CD4-positive, alpha-beta memory T cell (primary cell): ENCODE measurements at places on chromosomes 3 and 15. TPM values are rescaled to one million over a fixed set of nuclear protein-coding genes. Genes with fewer than 3 reads are reported as not detected.

The USP8 gene
- 68.9 TPM for total RNA-seq

The GOLGA6L4 gene
- 2.9 TPM for total RNA-seq

GRCh38 chr3:10757821-10758130, 58.3 kb upstream of the SLC6A11 start:
- no peak for DNase-seq

The GOLIM4 gene
- total RNA-seq: 0.25 TPM

GRCh38 chr3:193656878-193657282, 63.9 kb downstream of the OPA1 start:
- DNase-seq: no peak

The ATR gene
- total RNA-seq: 42.3 TPM

The ANKRD34C gene
- not detected for total RNA-seq

DNA sequence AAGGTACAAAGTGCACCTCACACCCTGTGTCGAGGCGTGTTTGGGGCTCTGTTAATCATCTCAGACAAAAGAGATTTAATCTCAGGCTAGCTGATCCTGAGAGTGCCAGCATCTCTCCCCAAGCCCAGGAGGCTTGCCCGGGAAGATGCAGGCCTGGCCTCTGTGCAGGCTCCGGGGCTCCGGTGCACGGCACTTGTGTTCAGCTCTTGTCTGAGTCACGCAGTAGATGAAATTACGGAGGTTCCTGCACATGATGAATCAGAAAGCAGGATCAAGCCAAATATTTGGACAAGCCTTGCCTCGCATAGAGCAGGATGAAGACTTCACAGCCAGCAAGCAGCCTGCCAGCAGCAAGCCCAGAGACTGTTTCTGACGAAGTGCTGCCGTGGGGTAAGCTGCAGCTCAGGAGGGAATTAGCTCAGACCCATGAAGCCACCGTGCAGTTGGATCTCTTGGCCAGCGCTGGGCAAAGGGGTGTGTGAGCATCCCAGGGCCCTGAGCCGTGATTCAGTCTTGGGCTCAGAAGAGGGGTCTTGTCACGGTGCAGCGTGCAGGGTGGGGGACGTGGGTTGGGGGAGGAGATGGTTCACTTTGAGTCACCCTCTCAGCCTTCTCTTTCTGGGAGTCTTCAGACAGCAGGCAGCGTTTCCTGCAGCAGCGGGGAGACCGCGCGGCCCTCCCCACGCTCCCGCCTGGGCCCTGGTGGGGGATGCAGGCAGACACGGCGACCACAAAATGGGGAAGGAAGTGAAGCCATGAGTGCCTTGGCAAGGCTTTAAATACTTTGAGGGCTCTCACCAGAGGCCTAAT, 89.2 kb upstream of the MEF2A start:
- DNase-seq: no peak

GRCh38 chr15:51883271-51883837, 53.9 kb downstream of the TMOD3 start:
- no peak for DNase-seq

- DNase-seq: no peak
These were observed 29.2 kb downstream of the HACL1 start for GRCh38 chr3:15572138-15572537.

GRCh38 chr3:38646630-38647029, 2.9 kb downstream of the SCN5A start:
- DNase-seq: no peak

GRCh38 chr3:51966922-51967383, 301 bp downstream of the PCBP4 start:
- DNase-seq: peak; percentile 27

DNA sequence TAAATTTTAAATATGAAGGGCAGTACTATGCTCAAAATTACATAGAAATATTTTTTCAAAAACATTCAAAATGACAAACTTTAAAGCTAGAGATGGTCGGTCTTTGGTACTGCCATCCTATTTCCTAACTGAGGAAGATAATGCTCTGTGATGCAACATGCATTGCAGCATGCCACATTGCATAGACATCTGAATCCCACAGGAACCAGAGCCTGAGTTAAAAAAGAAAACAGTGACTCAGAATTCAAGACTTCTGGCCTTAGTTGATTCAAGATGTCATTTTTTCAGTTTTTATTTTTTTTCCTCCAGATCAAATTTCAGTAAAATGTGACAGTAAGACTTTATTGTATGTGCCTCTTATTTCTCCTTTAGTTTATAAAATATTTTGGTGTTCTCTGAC, 33.1 kb downstream of the TP63 start:
- DNase-seq: no peak

DNA sequence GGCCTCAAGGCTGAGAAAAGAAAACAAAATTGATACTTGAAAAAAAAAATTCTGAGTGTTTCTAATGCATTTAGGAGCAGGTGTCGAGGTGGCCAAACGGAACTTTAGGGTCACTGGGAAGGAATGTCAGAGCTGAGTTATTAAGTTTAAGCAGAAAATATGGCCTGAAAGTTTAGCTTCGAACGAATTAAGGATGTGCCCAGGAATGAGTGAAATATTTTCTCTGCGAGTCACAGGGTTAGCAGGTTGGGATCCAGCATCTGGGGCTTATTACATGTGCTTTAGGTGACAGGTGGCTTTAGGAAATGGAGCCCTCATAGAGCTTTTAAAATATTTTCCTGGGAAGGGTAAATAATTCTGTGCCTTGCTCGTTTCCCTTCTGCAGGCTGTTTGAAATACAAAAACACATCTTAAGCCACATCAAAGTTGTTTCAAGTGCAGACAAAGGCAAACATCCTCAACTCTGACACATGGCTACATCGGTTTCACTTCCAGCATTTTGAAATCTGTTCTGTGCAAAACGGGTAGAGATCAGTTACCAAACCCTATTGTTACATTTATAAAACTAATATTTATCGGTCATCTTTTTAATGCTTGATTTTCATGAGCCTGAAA, 143.1 kb upstream of the ARRDC4 start:
- no peak for DNase-seq

DNA sequence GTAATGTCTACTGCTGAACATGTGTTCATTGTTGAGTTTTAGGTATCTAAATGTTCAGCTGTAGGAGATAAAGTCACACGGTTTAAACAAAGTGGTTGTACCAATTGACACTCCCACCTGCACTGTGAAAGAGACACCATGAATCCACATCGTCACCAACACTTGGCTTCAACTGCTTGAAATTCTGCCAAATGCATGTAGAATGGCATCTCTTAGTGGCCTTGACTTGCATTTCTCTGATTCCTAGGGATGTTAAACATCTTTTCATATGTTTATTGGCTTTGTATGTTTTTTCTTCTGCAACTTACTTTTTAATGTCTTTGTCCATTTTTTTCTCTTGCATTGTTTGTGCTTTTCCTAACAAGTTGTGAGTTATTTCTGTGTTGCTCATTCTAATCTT, 43.4 kb downstream of the RPLP1 start:
- DNase-seq: no peak

- no peak for DNase-seq
These were observed 853 bp downstream of the TCAIM start for GRCh38 chr3:44339181-44340057.

DNA sequence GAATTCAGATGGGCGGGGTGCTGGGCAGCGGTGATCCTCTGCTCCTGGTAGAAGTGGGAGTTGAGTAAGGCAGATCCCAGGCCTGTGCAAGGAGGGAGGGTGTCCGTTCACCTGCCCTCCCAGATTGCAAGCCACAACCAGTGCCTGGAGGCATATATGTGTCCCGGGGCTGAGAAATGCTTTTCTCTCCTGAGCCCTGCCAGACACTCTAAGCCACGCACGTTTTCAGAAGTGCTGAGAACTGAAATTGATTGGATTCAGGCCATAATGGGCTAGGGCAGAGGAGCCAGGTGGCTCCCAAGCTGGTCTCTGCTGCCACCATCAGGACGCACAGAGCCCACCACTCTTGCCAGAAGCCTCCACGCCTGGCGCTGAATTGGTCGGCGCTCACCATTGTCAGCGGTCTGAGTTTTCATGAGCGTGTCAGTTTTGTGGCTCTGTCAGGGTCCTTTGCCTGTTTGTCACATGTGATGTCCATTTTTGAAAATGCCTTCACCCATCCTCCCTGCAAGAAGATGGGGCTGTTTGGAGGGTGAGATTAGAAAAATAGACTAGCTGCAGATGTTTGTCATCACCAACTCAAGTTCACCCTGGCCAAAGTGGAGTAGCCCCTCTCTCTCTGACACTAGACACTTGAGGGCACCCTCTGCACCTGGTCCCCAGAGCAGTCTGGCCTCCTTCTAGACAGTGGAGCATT, 15.4 kb upstream of the BFSP2 start:
- no peak for DNase-seq

GRCh38 chr3:44337248-44337785, 1.2 kb upstream of the TCAIM start:
- no peak for DNase-seq

DNA sequence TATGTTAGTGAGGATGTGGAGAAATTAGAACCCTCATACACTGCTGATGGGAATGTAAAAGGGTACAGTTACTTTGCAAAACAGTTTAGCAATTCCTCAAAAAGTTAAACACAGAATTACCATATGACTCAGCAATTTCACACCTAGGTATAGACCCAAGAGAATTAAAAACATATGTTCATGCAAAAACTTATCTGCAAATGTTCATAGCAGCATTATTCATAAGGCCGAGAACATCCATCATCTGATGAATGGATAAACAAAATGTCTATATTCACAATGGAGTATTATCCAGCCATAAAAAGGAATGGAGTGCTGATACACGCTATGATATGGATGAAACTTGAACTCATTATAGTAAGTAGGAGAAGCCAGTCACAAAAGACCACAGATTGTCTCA, 10.3 kb downstream of the SEC13 start:
- no peak for DNase-seq

DNA sequence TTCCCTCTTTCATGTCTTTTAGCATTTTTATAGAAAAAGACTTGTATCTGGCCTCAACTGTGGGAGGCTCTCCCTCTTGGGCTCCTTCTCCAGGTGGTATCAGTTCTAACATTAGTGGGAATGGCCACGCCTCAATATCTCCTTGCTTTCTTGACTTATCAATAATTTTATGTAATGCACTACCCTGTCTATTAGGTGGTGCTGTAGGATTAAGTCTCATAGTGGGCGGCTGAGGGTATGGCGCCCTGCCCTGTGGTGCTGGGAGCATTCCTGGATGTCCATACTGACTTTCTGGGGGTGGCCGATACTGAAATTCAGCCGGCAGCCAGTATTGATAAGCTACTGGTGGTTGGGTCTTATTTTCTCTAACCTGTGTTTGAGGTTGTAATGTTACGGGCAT, 8.7 kb upstream of the RPUSD3 start:
- DNase-seq: no peak

- DNase-seq: no peak
These were observed 774 bp downstream of the IMP3 start for GRCh38 chr15:75639191-75639708.

The ARGFX gene
- not detected for total RNA-seq

- no peak for DNase-seq
These were observed 80.8 kb downstream of the KCNH8 start for GRCh38 chr3:19229086-19229485.

- DNase-seq: no peak
These were observed 92.6 kb downstream of the ALDH1A2 start for GRCh38 chr15:57972864-57973263.

The SEMA4B gene
- 23.0 TPM for total RNA-seq

GRCh38 chr3:71227270-71227661, 356.3 kb downstream of the FOXP1 start:
- peak; percentile 19 for DNase-seq

- no peak for DNase-seq
These were observed 13.1 kb downstream of the CCR5AS start for GRCh38 chr3:46393554-46394434.

DNA sequence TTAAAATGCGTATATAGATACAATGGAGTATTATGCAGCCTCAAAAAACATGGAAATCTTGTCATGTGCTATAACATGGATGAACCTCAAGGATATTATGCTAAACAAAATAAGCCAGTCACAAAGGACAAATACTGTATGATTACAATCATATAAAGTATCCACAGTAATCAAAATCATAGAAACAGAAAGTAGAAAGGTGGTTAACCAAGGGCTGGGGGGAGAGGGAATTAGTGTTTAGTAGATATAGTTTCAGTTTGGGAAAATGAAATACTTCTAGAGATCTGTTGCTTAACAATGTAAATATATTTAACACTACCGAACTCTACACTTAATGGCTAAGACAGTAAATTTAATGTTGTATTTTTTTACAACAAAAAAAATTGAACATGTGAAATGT, 9.0 kb downstream of the TOP2B start:
- no peak for DNase-seq

DNA sequence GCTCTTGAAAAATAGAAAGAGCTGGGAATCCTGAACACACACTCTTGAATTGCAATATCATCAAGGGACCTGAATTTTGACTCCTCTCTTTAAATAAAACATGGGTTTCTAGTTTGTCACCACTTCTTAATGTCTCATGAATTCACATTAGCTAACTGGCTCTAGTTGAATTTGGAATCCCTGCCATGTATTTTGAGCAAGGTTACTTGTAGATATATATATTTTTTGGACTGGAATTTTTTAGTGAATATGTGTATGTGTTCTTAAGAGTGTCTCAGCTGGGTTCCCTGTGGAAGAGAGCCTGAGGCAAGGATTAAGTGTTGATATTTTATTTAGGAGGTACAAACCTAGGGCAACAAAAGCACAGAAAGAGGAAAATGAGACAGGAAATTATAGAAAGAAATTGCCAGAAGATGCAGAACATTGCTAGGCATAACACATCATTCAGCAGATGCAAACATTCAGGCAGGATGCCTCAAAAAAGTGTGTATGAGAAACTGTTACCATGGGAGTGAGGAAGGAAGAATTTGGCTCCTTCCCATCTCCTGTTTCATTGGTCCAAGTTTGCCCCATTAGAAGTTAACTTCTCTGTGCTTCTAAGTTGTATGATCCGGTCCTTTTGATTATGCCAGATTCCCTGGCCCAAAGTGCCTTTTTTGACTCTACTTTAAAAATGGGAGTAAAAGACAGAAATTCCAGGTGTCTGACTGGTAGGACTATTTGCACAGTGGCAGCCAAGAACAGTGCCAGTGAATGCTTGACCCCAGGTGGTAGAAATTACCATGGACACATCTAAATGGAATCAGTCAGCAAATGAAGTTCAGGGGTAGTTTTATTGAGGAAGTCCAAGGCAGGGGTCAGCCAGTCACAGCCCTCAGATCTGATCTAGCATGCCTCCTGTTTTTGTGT, 253.7 kb upstream of the TGFBR2 start:
- no peak for DNase-seq

The CNTN3 gene
- not detected for total RNA-seq
